Stimulated activated CD4-positive, alpha-beta T cell treated with anti-CD3 and anti-CD28 coated beads, TNF-alpha, amount 100 ng/mL, for 48 hours (primary cell): ENCODE measurements at places on chromosomes 1 and 21.

- no peak for DNase-seq
Observed at GRCh38 chr1:54265659-54266058, 65.7 kb downstream of the MRPL37 start.

- no peak for DNase-seq
Observed at GRCh38 chr1:169271098-169271497, 96.5 kb downstream of the NME7 start.

DNA sequence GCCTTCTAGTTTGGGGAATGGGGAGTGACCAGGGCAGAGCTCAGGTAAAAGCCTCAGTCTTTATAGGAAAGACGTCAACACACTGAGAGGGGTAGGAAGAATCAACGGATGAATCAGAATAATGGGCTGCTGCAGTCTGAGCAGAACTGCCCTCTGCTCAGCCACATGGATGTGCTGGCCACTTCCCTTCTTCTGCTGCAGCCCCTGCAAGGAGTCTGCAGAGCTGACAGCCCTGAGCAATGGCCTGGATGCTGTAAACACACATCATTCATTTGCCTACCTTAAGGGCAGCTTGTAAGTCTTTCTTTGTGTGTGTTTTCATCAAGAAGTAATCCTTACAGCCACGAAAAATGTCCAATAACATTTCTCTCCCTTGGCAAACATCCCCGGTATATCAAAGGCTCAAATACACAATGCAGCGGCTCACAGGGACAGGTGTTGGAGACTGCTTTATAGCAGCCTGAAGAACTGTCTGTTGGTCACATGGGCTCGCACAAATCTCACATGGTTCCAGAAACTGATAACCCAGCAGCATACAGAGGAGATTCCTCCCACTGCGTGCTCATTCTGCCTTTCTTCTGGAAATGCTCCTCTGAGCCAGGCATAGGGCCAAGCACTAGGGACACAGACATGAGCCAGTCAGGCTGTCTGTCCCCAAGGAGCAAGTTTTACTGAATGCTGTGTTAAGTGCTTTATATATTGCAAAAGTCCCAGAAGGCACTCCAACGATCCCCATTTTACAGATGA, 110.1 kb downstream of the HMGB4 start:
- no peak for DNase-seq

DNA sequence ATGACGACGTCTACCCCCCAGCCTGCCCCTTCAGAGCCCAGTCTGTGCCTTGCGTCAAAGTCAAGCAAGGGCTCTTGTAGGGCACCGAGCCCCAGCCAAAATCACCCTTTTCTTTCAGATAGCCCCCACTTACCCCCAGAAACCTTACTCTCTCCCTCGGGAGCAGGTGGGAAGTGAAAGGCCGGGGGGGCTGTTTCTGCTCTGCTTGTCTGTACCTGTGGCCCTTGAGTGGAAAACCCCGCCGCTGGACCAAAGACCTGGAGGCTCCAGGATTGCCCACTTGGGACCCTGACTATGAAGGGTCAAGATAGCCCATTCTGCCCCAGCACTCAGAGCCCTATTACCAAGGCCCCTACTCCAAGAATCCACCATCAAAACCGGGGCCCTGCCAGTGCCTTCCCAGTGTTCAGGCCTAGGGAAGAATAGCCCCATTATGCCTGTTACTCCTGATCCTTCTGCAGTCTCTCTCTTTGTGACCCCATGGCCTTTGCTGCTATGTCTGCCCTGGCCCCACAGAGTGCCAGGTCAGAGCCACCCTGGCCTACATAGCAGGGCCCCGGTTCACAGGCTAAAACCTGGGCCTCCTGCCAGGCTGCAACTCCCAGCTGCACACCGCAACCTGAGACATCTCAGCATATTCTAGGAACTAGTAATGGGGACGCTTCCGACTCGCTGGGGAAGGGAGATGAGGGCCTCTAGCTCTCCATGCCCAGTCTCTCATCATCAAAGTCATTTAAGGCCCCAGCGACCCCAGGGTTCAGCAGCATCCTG, 22.2 kb upstream of the HPDL start:
- no peak for DNase-seq

DNA sequence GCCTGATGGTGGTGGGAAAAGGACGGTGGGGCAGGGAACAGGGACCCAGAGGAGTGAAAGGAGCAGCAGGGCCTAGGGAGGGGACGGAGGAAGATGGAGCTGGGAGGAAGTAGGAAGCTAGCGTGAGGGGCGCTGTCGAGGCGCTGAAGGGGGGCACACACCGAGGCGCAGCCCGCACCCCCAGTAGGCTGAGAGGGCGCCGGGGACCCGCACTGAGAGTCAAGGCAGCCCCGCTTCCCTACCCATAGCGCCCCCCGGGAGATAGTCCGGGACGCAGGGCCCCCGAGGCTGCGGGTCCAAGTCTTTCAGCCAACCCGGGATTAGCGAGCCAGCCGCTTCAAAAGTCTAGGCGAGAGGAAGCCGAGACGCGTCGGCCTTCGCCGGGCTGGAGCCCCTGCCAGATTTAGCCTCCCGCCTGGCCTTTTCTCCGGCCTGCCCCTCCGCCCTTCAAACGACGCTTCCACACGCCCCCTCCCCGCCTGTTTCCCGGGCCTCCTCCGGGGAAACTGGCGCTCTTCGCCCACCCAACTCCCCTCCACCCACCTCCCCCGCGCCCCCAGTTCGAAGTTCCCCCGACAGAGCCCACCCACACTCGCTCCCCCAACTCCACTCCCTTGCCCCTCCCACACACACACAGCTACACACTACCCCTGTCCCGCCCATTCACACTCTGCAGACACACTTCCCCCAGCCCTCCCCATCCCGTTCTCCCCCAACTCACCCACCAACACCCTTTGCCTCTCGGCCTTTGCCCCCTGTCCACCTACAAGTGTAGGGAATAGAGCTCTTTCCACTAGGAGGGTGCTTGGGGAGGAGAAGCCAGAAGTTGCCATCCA, 7.8 kb upstream of the PROX1 start:
- DNase-seq, result no peak

- DNase-seq, result no peak
Observed at GRCh38 chr1:27149084-27149761, 5.7 kb downstream of the SLC9A1 start.

DNA sequence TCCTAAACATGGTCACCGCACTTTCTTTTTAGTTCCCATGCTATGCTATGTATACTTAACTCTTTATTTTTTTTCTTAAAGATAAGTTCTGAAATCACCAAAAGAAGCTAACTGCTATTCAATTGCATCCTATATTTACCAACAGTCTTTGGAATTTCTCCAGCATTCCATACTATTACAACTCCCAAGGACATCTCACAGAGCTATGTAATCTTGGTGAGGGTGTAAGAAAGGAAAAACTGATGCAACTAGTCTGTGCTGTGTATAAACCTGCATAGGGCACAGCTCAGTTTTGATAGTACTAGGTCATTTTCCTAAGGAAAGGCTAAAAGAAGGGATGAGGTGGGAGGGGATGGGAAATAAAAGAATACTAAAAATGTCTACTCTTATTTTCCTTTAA, 78.0 kb downstream of the PTPN14 start:
- DNase-seq, result no peak

- no peak for DNase-seq
Observed at GRCh38 chr1:224675590-224675989, 59.5 kb downstream of the CNIH3 start.

- no peak for DNase-seq
Observed at GRCh38 chr1:228084797-228085196, 2.3 kb downstream of the ARF1 start.

- DNase-seq, result no peak
Observed at GRCh38 chr1:56509713-56510641, 69.4 kb downstream of the PLPP3 start.

DNA sequence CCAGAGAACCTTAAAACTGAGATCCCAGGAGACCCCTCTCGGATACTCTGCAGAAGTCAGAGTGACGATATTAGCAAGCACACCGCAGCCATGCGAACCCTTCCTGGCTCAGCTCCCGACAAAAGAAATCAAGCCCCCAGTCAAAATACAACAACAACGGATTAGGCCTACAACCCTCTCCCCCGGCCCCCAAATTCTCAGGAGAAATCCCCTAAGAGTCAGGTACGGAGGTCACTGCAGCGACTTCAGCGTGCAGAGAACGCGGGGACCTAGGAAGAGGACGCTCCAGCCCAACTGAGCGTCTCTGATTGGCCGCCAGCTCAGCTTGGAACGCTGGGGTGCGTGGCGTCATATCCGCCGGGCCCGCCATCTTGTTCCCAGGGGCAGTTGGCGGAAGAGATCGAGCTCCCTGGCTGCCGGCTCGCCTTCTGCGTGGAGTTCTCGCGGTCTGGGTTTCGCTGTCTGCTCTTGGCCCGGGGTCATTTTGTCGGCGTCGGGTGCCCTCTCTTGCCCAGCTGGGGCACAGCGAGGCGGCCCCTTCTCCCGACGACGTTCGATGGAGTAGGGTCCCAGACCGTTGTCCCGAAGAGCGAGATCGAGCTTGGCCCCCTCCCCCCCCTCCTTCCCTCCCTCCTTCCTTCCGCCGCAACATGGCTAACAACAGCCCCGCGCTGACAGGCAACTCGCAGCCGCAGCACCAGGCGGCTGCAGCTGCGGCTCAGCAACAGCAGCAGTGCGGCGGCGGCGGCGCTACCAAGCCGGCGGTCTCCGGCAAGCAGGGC, at the start of gene PRPF38B:
Gene PRPF38B, plus strand, starts transcription at position 369 of the 782 bp plus-strand sequence. Its CDS starts 282 bp downstream, at position 651.
- peak; percentile 90 for DNase-seq

- DNase-seq, result no peak
Observed at GRCh38 chr1:52511439-52511838, 41.5 kb downstream of the TUT4 start.

- DNase-seq, result no peak
Observed at GRCh38 chr1:198497326-198498102, 43.0 kb downstream of the ATP6V1G3 start.

DNA sequence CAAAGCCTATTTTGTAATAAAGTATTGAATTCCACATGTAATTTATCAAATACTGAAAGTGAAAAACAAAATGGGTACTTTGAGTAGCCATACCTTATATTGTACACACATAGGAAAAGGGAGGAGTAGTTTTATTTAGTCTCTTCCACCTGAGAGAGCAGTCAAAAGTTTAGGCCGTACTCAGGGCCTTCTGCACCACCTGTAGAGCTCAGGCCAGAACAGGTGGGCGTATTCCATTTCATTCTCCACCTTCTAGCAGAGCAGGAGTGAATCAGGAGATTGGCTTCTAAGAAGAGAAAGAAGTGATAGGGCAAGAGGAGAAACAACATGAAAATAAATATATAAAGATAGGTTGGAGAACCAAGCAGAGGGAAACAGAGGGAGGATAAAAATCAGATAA, 44.0 kb downstream of the TRAF5 start:
- DNase-seq, result no peak

DNA sequence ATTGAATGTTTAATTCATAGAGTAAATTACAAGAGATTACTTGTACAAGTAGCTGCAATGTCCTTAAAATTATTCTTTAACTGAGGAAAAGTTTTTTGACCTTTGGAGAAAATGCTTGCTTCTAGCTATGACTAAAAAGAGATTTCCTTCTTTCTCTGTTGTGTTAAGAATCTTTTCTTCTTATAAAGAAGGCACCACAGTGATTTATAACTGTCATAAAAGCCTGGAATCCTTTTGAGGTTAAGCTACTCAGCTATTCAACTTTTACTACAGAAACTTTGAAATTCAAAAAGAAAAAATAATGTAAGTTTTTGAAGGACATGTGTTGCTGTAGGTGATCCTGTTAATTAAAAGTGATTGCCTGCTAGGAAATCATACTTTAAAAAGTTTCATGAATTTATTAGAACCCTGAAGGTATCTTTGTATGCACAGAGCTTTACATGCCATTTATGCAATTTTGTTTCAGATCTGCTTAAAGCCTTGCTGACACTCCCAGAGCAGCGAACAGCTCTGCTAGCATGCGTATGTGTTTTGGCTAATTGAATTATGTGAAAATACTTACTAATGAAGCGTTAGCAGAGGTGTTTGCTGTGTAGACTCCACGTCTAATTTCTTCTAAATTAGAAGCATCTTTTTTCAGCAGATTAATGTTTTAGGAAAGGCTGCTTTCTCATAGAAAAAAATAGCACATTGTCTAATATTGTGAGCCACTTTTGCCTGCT, 94.7 kb upstream of the SMYD2 start:
- no peak for DNase-seq

DNA sequence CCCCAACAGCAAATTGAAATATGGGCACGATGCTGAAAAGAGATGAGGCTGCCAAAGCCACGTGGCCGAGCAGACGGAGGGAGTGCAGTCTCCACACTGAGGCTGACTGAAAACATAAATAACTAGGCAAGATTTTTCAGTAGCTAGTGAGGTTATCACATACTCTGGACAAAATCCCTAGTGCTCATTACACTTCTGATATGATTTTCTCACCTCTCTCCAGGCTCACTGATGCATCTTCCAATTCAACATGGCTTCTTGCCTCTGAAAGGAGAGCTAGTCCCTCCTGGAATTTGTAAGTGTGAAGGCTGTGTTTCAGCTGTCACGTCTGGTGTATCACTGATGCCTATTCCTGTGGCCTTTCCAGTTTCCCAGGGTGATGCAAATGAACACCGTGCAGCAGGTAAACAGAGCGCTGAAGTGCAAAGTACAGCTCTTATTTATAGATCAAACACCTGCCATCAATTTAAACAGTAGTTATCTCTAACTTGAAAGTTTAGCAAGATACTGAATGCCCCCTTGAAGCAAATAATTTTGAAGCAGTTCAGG, 656.1 kb downstream of the KIF26B start:
- no peak for DNase-seq

DNA sequence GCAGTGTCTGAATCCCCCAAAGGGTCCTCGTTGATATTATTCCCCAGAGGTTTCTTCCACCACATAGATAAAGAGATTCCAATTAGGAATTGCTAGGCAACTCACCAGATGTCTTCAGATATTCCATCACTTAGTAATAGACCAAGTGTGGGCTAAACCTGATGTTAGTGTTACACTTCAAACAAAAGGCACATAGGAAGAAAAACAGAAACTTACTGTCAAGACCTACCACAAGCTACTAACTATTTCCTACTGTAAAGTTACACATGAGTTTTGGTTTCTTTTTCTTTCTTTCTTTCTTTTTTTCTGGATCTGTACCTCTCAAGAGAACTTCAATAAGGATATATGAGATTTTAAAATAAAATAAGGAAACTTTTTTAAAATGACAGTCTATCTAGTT, 879.1 kb upstream of the NEGR1 start:
- no peak for DNase-seq

GRCh38 chr1:81549588-81550127, 251.1 kb upstream of the ADGRL2 start:
- DNase-seq, result no peak

DNA sequence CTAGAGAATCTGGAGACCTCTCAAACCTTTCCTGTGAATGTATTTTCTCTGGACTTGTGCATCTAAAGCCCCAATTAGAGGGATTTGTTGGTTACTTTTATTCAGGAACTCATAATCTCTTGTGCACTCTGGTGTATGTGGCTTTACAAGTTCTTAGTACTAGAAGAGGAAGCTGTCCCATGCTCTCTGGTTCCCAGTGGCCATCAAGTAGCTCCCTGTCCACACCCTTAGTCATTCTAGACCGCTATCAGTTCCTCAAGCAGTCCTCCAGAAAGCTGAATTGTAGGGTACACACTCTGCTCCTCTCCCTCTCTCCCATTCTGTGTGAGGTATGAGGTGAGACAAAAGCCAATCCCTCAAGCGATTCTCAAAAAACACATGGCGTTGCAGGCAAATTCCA, 470.3 kb downstream of the PTPRC start:
- DNase-seq, result no peak

- no peak for DNase-seq
Observed at GRCh38 chr1:46203738-46204405, 738 bp downstream of the LURAP1 start.

- no peak for DNase-seq
Observed at GRCh38 chr1:31723828-31724359, 20.1 kb upstream of the COL16A1 start.
